ENCODE measurements at places on chromosomes 4 and X.
A peak's percentile ranks its signal among the peaks of the same experiment; 100 is the strongest.

GRCh38 chr4:152892974-152893373 lies 43.1 kb upstream of the FHDC1 start:
- no peak for DNase-seq

- DNase-seq, result peak; percentile 28
Measured at GRCh38 chrX:13658602-13659001, 5.7 kb downstream of the TCEANC start.

DNA sequence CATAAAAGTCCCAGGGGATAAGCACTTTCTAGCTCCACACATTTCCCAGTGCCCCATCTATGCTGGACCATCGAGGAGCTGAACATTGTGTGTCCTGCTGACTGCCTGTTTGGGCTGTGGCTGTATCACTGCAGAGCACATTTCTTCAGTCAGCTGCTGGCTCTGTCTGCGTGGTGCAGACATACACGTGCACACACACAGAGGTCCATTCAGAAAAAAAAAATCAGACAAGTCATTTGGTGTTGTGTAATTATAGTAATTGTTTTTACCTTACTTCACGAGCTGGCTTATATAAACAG lies 1.1 kb upstream of the PDLIM3 start:
- no peak for DNase-seq

GRCh38 chrX:16250296-16250695 lies 83.0 kb downstream of the MAGEB17 start:
- no peak for DNase-seq

- no peak for DNase-seq
Measured at GRCh38 chr4:147717878-147718277, 14.0 kb upstream of the ARHGAP10 start.

DNA sequence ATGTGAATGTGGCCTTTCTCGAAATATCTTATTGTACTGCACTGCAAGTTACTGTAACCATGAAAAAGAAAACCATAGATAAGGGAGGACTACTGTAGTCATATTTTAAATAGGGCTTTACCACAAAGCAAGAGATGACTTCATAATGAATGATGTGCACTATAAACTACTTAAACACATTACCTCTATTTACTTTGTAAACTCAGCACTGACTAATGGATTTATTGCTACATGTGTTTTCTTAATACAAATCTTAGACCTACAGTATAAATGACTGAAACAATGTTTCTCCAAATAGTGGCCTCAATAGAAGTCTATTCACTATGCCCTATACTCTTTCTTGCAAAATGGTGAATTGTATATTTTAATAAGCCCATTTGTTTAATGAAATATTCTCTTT lies 61.1 kb downstream of the HDX start:
- DNase-seq, result no peak

DNA sequence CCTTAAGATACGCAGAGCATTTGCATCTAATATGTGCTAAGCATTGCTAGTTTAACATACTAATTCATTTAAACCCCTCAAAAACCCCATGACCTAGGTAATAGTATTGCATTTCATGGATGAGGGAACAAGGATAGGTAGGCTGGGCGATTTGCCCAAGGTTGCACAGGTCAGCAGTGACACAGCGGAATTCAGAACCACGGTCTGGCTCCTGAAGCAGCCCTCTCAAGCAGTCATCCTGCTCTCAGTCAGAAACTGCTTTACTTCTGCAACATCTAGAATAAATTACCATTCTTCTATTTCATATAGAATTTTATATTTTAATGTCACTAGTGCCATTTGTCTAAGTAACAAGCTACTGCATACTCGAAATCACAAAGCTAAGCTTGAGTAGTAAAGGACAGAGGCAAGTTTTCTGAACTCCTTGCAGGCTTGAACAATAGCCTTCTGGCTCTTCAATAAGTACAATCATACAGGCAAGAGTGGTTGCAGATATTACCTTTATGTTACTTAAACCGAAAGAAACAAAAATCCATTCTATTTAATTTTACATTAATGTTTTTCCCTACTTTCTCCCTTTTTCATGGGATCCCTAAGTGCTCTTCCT lies 555 bp upstream of the SPP1 start:
- DNase-seq, result no peak

GRCh38 chrX:42567268-42567667 lies 210.7 kb downstream of the PPP1R2C start:
- DNase-seq, result no peak

DNA sequence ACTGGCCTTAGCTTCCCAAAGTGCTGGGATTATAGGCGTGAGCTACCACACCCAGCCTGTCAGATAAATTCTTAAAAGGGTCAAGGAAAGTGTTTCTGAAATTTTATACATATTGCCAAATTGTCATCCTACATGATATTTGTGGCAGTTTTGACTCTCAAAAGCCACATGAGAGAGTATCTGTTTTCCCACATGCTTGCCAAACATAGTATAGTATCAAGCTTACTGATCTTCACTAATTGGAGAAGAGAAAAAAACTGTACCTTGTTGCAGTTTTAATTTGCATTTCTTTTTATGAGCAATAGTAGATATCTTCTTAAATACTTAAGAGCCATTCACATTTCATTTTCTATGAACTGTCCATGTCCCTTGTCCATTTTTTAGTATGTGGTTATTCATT lies 83.6 kb downstream of the TET2 start:
- no peak for DNase-seq

- DNase-seq, result no peak
Measured at GRCh38 chrX:107880054-107880610, 54.5 kb downstream of the MID2 start.

DNA sequence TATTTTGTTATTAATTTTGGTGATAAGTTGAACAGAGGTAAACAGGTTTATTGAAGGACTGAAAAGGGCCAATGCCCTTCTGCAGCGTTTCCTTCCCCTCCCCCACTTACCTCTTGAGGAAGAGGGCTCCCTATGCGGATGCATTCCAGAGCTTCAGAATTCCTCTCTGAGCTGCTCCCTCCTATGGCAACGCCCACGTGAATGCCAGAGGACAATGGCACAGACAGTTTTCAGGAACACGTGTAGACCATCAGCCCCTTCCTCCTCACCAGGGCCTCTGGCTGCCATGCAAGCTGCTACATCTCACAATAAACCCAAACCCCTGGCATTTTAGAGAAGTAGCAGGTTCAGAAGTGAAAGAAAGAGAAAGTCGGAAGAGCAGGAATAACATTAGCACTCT lies 127.9 kb downstream of the CHRDL1 start:
- no peak for DNase-seq

DNA sequence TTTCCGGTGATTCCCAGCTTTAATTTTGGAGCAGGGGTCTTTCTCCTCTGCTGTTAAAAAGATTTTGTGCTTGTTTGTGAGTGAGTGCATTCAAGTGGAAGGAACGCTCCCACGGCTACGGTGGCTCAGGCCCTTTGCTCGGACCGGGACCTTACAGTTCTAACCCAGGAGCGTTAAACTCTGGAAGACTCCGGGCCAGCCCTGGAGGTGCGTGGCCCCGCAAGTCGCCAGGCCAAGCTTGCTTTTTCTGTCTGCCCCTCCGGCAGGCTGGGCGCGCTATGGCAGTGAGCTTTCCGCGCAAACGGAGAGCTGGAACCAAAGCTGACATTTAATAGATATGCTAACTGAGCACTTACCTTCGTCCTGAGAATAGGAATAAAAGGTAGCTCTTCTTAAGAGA lies 18.3 kb upstream of the PITX2 start:
- no peak for DNase-seq

GRCh38 chr4:54678826-54679225 lies 21.1 kb downstream of the KIT start:
- no peak for DNase-seq

Data from caudate nucleus (tissue), 63 donors.